ENCODE measurements at places on chromosomes 2 and 18. TPM values are rescaled to one million over a fixed set of nuclear protein-coding genes. Genes with fewer than 3 reads are reported as not detected.
A peak's percentile ranks its signal among the peaks of the same experiment; 100 is the strongest.

The SLC4A3 gene
- total RNA-seq: 0.37 TPM

The CSRNP3 gene
- total RNA-seq: 1.4 TPM

The FAP gene
- total RNA-seq: not detected

The NGEF gene
- 19.9 TPM for total RNA-seq

DNA sequence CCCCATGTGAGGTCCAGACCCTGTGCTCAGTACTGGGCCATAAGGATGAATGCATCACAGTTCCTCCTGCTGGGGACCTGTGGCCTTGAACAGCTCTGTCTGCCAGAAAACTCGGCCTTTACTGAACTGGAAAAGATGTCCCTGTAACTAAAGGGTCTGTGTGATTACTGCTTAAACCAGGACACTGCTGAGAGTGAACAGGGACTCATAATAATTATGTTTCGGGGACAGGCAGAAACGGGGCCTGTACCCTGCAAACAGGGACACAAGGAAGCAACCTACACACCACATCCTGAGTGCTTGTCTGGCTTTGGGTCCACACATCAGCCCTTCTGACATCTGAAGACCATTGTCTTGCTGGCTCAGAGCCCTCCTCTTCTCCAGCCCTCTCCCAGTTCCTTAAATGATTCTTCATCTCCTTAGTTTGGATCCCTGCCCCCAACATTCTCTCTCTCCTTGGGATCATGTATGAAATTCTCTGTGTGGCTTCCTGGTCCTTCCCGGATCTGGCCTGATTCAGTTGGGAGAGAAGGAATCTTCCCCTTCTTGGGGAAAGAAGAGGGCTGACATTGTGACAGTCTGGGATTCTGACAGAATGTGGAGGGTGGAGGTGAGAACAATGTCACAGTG is 248.0 kb downstream of the MYCN start:
- H3K27ac ChIP-seq: no peak overlapping the region
- H3K36me3 ChIP-seq: no peaks in the 10 kb centered on the region
- H3K4me3 ChIP-seq: no peak overlapping the region
- H3K4me1 ChIP-seq: no peaks in the 10 kb centered on the region

DNA sequence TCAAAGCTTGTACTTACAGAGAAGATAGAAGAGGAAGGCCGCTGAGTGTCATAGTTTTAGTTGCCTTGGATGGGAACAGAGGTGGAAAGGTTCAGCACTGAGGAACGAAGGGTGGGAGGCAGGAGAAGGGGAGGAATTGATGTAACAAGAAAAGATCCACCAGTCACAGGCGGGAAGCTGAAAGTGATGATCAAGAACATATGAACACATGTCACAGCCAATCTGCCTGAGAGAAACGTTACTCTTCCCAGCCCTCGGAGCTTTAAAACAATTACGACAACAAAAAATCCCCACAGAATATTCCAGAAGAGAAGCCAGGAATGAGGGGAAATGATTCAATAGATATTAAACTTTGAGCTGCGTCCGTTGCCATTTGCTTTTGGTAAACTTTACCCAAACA is 87.1 kb downstream of the TSHZ1 start:
- H3K27me3 ChIP-seq: no peaks in the 10 kb centered on the region
- no peak for DNase-seq
- H3K4me1 ChIP-seq: no peaks in the 10 kb centered on the region
- no peaks in the 10 kb centered on the region for H3K36me3 ChIP-seq
- H3K27ac ChIP-seq: no peak overlapping the region
- no peak overlapping the region for H3K4me3 ChIP-seq

DNA sequence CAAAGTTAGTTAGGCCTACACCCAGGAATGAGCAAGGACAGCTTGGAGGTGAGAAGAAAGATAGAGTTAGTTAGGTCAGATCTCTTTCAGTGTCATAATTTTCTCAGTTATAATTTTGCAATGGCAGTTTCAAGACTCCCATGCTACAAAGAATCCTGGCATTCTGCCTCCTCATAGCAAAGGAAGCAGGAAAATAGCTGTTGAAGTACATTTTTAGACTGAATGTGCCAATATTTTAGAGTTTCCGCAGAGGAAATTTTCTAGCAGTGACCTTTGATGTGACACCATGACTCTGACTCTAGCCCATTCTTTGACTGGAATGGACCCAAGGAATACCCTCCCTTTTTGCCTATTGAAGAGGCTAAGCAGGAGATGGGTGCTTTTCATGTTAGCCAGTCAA is 371.7 kb downstream of the PIK3C3 start:
- no peak overlapping the region for H3K4me3 ChIP-seq
- no peaks in the 10 kb centered on the region for H3K4me1 ChIP-seq
- DNase-seq: no peak

DNA sequence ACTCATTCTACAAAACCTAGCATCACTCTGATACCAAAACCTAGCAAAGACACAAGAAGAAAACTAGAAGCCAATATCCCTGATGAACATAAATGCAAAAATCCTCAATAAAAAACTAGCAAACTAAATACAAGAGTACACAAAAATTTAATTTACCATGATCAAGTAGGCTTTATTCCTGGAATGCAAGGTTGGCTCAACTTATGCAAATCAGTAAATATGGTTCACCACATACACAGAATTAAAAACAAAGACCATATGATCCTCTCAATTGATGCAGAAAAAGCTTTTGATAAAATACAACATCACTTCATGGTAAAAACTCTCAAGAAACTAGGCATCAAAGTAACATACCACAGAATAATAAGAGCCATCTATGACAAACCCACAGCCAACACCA is 188.3 kb downstream of the ETAA1 start:
- no peak overlapping the region for H3K27ac ChIP-seq
- DNase-seq: no peak
- no peaks in the 10 kb centered on the region for H3K36me3 ChIP-seq

DNA sequence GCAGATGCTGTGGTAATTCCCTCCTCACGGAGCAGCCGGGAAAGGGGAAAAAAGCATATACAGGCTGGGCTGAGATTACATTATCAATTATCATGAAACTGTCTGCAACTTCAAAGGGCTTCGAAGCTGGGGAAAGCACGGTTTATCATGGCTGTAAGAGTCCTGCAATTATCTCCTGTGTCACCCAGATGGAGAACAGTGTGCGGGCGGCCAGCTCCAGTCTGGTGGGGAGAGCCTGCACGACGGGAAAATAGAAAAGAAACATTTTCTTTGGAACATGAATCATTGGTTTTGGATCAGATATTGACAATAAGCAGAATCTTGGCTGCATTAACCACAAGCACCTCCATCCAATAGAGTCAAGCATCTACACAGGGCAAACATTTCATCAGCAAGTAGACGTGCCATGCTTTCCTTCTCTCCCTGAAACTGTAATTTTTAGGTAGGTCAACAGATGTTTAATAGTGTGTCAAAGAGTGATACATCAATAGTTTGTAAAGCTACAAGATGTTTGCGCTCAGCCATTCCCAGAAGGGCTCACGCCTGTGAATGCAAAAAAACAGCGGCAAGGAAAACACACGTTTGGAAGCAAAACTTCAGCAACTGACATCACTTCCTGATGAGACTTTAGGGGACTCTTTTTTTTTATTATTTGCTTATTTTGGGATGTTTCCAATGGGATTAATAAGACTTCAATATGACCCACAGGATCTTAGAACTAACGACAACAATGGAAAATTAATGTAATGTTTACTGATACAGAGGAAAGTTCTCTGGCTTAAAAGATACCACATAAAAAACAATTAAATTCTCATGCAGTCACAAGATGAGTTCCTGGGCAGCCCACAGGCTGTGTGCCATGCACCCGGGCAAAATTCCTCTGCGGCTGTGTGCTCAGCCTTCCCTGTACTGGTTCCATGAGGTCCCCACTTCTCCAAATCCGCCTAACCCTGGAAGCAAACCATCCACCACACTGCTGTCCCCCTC is 111.0 kb upstream of the SALL3 start:
- no peak overlapping the region for H3K27ac ChIP-seq
- no peak for DNase-seq
- no peaks in the 10 kb centered on the region for H3K27me3 ChIP-seq
- H3K36me3 ChIP-seq: no peaks in the 10 kb centered on the region
- no peaks in the 10 kb centered on the region for H3K4me1 ChIP-seq

DNA sequence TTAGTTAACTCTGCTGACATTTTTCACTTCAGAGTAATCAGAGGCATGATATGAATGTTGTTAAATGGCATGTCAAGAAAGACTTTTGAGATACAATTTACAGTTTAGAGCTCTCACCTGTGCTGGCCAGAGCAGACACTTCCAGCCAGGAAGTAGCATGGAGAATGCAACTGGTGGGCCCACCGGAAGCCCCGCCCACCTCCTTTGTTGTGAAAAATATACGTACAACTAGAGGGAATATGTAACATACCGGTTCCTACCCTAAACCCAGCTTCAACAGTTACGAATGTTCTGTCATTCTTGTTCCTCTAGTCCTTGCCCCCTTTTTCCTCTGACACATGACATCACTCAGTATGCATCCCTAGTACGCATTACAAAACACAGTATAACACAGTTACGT is 70.2 kb upstream of the ITM2C start:
- H3K27ac ChIP-seq: peak overlapping the region; percentile 7
- H3K36me3 ChIP-seq: peaks cover 3% of the 10 kb centered on the region
- no peak overlapping the region for H3K4me3 ChIP-seq
- DNase-seq: no peak
- no peaks in the 10 kb centered on the region for H3K27me3 ChIP-seq

DNA sequence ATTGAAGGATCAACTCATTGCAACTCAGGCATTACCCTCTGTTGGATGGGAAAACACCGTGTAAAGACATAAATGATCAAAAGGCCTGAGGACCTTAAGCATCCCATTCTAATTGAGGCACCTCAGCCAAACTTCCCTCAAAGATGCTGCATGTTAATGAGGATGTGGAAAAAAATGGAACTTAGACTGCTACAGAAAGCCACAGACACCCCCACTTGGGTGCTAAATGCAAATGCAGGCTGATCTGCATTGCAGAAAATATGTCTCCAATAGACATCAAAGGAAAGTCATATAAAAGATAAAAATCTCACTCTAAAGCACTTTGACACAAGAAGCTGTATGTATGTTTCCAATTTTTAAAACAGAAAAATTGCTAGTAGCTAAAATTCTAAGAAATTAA is 504.7 kb downstream of the KCNJ3 start:
- no peaks in the 10 kb centered on the region for H3K36me3 ChIP-seq
- no peak for DNase-seq
- H3K4me3 ChIP-seq: no peak overlapping the region
- no peaks in the 10 kb centered on the region for H3K4me1 ChIP-seq
- no peaks in the 10 kb centered on the region for H3K27me3 ChIP-seq
- no peak overlapping the region for H3K27ac ChIP-seq

DNA sequence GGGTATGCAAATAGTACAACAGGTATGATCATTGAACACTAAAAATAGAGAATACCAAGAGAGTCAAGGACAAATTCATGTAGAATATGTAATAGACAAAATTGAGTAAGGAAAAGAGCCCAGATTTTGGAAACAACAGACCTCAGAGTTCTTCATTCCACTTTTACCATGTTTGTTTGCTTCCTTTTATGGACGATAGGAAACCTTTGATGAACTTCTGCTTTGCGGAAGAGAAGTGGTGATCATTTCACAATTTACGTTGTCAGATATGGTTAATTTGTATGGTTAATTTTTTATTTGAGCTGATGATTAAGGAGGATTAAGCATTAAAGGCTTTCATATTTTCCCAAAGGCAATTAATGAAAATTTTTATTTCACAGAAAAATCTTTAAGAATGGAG is 16.3 kb downstream of the MARCHF7 start:
- H3K36me3 ChIP-seq: peaks cover 3% of the 10 kb centered on the region
- H3K4me3 ChIP-seq: no peak overlapping the region
- no peaks in the 10 kb centered on the region for H3K27me3 ChIP-seq
- peaks cover 4% of the 10 kb centered on the region for H3K4me1 ChIP-seq
- H3K27ac ChIP-seq: no peak overlapping the region
- DNase-seq: no peak

- H3K36me3 ChIP-seq: no peaks in the 10 kb centered on the region
- no peak overlapping the region for H3K27ac ChIP-seq
- no peak for DNase-seq
- H3K27me3 ChIP-seq: no peaks in the 10 kb centered on the region
Observed at GRCh38 chr18:40866013-40866645, 1088.9 kb upstream of the PIK3C3 start.

- H3K27ac ChIP-seq: no peak overlapping the region
- no peaks in the 10 kb centered on the region for H3K4me1 ChIP-seq
- no peaks in the 10 kb centered on the region for H3K36me3 ChIP-seq
- no peaks in the 10 kb centered on the region for H3K27me3 ChIP-seq
- no peak overlapping the region for H3K4me3 ChIP-seq
- no peak for DNase-seq
Observed at GRCh38 chr2:216991563-216991962, 131.7 kb upstream of the TNP1 start.

DNA sequence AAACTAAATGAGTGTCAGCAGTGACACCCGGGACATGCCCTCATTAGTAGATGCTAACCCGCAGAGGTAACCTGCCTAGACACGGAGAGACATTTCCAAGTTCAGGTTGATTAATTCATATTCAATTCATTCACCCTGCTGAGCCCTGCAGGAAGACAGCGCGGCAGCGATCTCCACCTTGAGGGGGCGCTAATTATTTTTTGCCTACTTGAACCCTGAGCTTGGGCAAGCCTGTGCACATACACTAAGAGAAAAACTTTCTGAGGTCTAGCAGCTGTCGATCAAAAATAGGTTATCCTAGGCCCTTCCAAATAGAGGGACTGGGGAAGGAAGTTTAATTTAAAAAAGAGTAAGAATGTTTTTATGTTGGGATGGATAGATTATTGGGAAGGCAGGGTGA is 1.3 kb upstream of the LYPD6 start:
- H3K27ac ChIP-seq: no peak overlapping the region
- no peaks in the 10 kb centered on the region for H3K4me1 ChIP-seq
- no peak for DNase-seq
- H3K27me3 ChIP-seq: no peaks in the 10 kb centered on the region
- H3K36me3 ChIP-seq: no peaks in the 10 kb centered on the region
- H3K4me3 ChIP-seq: peak overlapping the region; percentile 81

DNA sequence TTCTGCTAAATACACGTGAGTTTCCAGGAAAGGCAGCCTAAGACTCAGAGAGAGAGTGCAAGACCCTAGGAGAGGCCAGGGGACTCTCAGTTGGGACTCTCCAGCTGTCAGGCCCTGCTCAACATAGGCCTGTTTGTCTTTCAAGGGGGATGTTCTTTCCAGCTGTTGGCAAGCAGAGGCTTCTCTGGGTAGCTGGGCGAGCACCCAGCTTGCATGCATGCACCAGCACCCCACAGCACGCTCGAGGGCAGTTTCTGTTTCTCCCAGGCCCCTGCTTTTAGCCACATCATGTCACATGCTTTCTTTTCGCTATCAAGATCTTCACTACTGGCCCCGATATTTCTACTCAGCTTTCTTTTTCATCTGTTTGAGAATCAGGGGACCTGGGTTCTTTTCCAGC is 479.3 kb upstream of the HS6ST1 start:
- H3K4me1 ChIP-seq: no peaks in the 10 kb centered on the region
- DNase-seq: no peak
- no peaks in the 10 kb centered on the region for H3K27me3 ChIP-seq
- no peak overlapping the region for H3K4me3 ChIP-seq
- H3K36me3 ChIP-seq: no peaks in the 10 kb centered on the region
